ENCODE measurements at places on chromosomes 2 and 18.

DNA sequence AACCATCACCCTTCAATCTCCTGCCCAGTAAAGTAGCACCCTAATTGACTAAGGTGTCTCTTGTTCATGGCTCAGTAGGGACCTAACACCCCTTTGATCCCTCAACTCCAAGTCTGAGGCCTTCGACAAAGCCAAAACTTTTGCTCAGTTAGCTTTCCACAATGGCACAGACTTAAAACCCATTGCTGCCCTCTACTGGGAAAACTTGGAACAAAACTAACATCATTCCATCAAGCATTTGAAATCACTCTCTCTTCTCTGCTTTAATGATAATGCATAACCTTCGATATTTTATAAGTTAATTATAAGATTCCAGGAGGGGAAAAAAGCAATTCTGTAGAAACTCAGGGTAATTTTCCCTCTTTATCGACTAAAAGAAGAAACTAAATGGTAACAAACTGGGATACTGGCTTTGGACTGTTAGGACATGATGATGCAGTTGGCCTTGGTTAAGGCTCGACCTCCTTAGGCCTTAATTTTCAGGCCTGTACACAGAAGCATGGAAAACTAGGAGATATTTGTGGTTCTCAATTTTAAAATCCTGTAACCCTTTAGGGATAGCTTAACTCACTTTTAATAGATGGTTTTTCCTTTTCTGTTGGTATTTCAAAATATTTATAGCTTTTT is 127.8 kb downstream of the STK39 start:
- H3K4me3 ChIP-seq = no peak overlapping the region
- no peaks in the 10 kb centered on the region for H3K27me3 ChIP-seq
- H3K36me3 ChIP-seq = no peaks in the 10 kb centered on the region
- no peaks in the 10 kb centered on the region for H3K4me1 ChIP-seq
- DNase-seq = no peak

DNA sequence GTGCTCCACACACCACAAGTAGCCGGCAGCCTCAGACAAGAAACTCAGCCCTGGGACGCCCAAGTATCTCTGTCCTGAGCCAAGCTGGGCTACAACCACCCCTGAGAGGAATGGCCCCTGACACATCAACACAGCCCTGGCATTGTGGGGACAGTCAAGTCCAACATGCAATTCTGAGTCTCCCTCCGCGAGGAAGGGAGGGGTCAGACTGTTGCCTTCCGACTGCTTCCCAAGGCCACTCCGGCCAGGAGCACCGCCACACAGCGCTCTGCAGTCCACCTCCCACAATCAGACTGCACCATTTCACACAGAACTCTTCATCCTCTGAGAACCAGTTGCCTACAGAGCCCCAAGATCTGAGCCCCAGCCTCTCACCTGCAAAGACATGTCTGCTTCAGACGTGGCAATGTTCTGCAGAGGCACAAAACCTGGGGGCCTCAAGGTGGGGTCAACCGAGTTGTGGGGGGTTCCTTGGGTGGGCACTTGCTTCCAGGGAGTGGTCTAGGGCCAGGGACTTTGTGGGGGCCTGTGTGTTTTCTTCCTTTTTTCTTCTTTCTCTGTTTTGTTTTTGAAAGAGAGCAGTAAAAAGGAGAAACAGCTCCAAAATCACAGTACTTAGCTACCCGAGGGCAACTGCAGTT is 76.7 kb upstream of the SALL3 start:
- H3K4me1 ChIP-seq = no peaks in the 10 kb centered on the region
- no peak for DNase-seq
- no peaks in the 10 kb centered on the region for H3K27me3 ChIP-seq
- no peaks in the 10 kb centered on the region for H3K36me3 ChIP-seq

GRCh38 chr2:180124273-180125139 is 117.4 kb upstream of the CWC22 start:
- H3K36me3 ChIP-seq = no peaks in the 10 kb centered on the region
- no peaks in the 10 kb centered on the region for H3K27me3 ChIP-seq
- no peak overlapping the region for H3K4me3 ChIP-seq
- H3K4me1 ChIP-seq = no peaks in the 10 kb centered on the region
- no peak for DNase-seq
- no peak overlapping the region for H3K27ac ChIP-seq

GRCh38 chr2:207720517-207721187 is 9.2 kb downstream of the CCNYL1 start:
- no peak overlapping the region for H3K27ac ChIP-seq
- peaks cover 3% of the 10 kb centered on the region for H3K4me1 ChIP-seq
- H3K36me3 ChIP-seq = no peaks in the 10 kb centered on the region
- H3K4me3 ChIP-seq = no peak overlapping the region
- no peaks in the 10 kb centered on the region for H3K27me3 ChIP-seq

GRCh38 chr18:11391661-11392060 is 217.7 kb upstream of the SLC35G4 start:
- H3K27me3 ChIP-seq = no peaks in the 10 kb centered on the region
- H3K27ac ChIP-seq = no peak overlapping the region
- no peak for DNase-seq
- H3K4me1 ChIP-seq = no peaks in the 10 kb centered on the region
- no peaks in the 10 kb centered on the region for H3K36me3 ChIP-seq

DNA sequence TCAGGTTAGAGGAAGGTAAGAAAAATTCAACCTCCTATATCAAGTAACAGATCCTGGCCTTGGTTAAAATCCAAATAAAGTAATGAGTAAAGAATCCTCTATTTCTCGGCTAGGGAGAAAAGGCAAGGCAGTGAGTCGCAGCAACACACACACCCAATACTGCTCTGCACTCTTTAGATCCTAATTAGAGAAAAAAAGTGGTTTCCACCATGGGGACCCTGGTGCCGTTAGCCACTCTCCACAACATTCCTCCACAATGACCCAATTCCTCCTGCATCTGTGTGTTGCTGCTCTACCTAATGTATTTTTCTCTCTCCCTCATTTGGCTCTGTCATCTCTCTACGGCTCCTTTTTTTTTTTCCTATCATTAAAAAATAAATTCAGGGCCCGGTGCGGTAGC is 462.7 kb downstream of the METTL4 start:
- H3K4me1 ChIP-seq = no peaks in the 10 kb centered on the region
- DNase-seq = no peak
- H3K36me3 ChIP-seq = no peaks in the 10 kb centered on the region
- no peak overlapping the region for H3K4me3 ChIP-seq
- H3K27ac ChIP-seq = no peak overlapping the region
